ENCODE measurements at places on chromosomes 2 and 18.

GRCh38 chr2:233092432-233093165, 32.5 kb downstream of the INPP5D start:
- no peak for DNase-seq

- DNase-seq: no peak
Measured at GRCh38 chr18:61765097-61765496, 127.7 kb downstream of the RNF152 start.

DNA sequence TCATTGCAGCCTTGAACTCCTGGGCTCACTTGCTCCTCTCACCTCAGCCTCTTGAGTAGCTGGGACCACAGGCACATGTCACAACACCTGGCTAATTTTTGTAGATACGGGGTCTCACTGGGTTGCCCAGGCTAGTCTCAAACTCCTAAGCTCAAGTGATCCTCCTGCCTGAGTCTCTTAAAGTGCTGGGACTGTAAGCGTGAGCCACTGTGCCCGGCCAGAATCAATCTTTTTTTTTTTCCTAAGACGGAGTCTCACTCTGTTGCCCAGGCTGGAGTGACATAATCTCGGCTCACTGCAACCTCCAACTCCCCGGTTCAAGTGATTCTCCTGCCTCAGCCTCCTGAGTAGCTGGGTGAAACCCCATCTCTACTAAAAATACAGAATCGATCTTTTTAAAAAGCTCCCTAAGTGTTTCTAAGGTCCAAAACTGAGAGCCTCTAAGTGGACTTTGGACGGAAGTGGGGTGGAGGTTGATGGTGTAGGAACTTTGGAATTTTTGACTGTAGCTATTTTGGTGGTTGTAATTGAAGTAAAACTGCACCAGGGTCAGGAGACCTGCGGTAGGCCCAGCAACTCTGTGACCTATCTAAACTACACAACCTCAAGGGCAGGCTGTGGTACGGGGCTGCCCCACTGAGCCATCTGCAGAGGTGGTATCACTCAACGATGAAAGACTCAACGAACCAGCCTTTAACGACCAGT, 82.9 kb downstream of the POLR1A start:
- DNase-seq: no peak

- no peak for DNase-seq
Measured at GRCh38 chr2:37881397-37881796, 43.7 kb upstream of the RMDN2 start.

GRCh38 chr18:37572736-37573135, 7.1 kb upstream of the CELF4 start:
- no peak for DNase-seq

- DNase-seq: no peak
Measured at GRCh38 chr2:64383016-64383591, 70.9 kb upstream of the LGALSL start.

- no peak for DNase-seq
Measured at GRCh38 chr2:116160657-116161056, 1653.8 kb upstream of the DDX18 start.

DNA sequence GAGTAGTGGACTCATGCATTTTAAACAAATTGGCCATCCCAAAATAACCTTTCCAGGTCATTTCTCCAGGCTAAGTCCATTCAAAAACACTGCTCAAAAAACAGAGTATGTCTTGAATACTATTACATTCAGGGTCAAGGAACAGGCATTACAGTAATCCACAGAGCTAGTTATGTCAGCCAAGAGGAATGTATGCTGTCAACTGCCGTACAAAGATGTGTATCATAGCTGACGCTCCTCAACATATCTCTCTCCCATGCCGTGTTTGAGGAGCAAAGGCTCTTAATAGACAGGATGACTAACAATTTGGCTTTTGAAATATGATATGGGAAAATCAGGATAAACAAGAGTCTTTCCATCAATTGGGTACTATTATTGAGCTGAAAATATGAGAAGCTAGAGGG, 68.8 kb upstream of the KCTD1 start:
- peak; percentile 4 for DNase-seq

- DNase-seq: no peak
Measured at GRCh38 chr2:156399224-156399949, 36.8 kb upstream of the GPD2 start.

DNA sequence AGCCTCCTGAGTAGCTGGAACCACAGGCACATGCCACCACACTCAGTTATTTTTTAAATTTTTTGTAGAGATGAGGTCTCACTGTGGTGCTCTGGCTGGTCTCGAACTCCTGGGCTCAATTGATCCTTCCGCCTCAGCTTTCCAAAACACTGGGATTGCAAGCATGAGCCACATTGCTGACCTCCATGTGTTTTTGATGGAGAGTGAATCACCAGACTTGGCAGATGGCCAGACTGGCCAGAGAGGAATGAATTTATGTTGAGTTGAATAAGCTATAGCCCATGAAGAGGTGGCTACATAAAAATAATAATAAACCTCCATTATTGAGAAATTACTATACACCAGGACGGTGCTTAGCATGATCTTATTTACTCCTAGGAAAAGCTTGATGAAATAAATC, 91.5 kb downstream of the MREG start:
- peak; percentile 68 for DNase-seq

DNA sequence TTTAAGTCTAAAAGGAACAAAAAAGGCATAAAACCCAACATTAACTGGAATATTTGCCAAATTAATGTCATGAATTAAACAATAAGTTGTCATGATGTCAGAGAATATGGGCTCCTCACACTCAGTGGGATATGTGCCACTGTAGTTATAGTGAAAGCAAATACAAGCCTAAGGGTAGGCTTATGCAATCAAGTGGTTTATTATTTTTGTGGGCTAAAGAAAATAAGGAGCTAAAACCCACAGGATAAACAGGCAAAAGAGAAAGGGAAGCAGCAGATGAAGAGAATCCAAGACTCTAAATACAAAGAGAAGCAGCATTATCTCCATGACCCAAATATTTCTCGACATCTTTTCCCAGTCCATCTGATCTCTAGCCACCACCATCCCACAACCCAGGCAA, 17.5 kb downstream of the YWHAQ start:
- DNase-seq: no peak

DNA sequence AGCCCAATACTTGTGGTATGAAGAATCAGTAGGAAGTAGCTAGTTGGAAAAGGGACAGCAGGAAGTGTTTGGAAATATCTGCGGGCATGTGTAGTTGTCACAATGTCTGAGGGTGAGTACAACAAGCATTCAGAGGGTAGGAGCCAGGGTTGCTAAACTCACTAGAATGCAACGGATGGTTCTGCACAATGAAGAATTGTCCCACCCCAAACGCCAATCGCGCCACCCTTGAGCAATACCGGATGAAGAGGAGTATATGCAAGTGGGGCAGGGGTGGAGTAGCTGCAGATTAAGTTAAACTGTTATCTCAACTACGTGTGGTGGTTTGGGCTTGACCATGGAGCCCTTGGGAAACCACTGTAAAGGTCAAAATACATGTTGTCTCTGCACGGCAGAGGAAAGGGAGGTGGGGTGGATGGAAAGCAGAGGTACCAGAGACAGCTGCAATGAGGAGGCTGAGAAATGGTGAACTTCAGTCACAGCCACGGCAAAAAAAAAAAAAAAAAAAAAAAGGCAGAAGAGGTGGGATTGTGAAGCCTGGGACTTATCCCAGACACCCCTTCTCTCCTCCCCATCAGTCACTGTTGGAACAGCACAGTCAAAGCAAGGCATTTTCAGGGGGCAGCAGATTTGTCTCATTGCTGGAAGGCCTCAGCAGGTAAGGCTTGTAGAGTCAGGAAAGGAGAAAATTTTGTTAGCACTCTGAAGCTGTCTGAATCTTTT, 5.2 kb downstream of the CCL20 start:
- DNase-seq: peak; percentile 83

DNA sequence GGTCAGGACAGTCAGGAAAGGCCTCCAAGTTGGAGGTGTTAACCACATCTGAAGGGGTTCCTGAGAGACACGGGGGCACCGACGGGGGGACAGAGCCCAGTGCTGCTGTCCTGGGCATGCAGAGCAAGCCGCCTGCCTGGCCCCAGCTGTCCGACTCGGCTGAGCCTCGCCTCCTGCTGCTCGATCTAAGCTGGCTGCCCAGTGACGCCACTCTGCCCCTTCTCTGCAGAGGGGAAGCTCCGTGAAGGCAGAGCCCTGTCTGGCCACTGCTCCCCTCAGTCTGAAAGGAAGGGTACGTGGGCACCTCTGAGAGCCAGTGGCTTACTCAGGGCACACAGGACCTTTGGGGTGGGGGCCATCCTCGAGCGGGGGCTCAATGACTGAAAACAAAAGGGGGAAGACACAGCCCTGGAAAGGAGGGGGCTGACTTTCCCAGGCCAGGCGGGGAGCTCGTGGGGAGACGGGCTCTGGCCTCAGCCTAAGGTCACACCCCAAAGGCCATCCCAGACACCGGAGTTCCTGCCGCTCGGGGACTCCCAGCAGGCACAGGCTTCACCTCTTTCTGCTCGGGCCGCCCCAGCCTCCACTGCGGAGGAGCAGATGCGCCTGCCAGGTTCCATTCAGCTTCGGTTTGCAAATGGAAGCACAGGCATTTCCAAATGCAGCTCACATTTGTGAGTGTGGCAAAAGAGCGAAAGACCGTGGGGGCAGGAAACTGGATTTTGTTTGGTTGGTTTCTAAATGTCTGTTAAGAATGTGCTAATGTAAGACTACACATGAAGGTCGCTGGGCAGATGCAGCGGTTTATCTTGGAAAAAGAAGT, 136.9 kb downstream of the HDAC4 start:
- no peak for DNase-seq

DNA sequence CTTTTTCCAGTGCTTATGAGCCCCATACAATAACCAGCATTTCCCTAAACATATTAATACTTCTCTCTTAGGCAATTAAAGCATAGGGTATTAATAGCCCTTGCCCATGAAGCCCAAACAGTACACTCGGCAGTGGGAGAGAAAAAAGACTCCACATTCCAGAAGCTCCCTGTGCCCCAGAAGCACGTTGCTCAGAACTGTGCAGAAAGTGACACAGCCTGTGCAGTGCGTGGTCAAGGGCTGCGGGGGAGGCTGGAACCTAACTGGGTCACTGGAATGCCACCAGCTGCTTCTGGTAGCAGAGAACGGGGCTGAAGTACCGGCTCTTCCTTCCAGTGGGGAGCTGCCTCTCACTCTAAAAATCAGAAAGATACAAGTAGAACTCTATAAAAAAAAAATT, 32.7 kb downstream of the EIPR1 start:
- DNase-seq: no peak

DNA sequence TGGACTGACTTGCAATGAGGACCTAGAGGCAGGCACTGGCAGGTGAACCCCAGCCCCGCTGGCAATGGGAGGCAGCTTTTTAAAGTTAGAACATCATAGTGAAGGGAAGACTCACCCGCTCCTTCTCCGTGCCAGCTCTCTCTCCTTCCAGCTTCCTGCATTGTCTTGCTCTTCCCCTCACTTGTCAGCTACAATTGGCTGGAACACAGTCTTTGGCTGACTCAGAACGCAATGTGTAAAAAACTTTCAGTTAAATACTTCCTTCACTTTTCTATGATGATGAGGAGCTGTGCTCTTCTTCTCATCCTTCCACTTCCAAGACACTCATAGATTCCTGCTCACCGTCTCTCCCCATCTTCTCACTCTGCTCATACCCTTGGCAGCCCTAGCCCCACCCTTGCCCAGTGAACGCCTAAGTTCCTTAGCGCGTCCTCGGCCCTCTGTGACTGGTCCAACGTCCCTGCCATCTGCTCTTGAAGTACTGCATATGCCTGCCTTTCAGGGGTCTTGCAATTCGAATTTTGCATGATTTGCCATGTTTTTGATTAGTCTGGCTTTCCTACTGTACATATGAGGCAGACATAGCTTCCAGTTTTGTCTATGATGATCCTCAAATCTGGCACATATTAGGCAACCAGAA, 118.0 kb upstream of the TMEM200C start:
- DNase-seq: no peak

GRCh38 chr2:241041589-241042158, 43.3 kb downstream of the SNED1 start:
- DNase-seq: no peak

DNA sequence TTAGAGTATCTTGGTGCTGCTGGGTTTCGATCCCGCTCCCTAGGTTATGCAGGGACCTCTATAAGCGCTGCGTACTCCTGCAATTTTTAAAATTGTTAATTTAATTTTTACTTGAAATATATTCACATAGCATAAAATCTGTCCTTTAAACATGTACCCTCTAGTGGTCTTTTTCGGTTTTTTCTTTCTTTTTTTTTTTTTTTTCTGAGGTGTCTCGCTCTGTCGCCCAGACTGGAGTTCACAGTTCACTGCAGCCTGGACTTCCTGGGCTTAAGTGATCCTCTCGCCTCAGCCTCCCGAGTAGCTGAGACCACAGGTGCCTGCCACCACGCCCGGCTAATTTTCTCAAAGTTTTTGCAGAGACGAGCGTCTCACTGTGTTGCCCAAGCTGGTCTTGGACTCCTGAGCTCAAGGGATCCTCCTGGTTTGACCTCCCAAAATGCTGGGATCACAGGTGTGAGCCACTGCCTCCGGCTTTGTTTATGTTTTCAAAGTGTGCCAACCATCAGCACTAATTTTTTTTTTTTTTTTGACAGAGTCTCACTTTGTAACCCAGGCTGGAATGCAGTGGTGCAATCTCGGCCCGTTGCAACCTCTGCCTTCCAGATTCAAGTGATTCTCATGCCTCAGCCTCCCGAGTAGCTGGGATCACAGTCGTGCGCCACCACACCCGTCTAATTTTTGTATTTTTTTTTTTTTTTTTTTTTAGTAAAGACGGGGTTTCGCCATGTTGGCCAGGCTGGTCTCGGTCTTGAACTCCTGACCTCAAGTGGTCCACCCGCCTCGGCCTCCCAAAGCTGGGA, 585 bp upstream of the MOB1A start:
- no peak for DNase-seq

- peak; percentile 38 for DNase-seq
Measured at GRCh38 chr2:24228470-24228869, 53.6 kb downstream of the FAM228A start.

DNA sequence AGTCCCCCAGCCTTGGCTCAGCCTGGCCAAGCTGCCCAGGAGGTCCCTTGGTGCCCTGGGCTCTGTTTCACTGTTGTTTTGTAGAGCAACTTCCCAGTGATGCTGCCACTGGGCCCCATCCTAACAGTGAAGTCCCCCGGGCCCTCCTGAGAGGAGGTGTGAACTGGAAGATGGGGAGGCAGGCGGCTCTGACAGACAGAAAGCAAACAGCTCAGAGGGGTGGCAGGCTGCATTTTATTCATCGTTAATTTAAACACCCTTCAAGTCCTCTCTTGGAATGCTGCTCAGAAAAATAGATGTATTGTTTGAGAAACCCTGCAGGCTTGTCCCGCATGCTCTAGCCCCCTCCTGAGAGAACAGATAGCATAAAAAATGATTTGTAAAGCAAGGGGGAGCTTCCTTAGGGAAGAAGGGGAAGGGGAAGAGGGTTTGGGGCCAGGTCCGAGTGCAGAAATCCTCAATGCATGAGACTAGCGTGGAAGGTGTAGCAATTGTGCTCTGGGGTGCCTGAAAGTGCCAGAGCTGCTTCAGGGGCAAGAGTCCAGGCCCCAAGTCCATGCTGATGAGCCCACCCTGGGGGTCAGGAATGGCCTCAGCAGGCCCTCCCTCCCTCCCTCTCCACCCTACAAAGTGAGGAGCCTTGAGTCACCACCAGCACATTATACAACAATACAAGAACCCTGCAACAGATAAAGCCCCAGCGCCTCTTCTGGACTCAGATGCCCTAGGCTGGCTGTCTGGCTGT, 113.6 kb downstream of the MSH2 start:
- DNase-seq: no peak

- DNase-seq: peak; percentile 92
Measured at GRCh38 chr18:22210311-22210754, 40.9 kb downstream of the GATA6 start.

Measured in ACHN (cell line).